ENCODE measurements at places on chromosomes 13 and 19.

- no peak for DNase-seq
Observed at GRCh38 chr19:5196832-5197231, 143.8 kb downstream of the PTPRS start.

DNA sequence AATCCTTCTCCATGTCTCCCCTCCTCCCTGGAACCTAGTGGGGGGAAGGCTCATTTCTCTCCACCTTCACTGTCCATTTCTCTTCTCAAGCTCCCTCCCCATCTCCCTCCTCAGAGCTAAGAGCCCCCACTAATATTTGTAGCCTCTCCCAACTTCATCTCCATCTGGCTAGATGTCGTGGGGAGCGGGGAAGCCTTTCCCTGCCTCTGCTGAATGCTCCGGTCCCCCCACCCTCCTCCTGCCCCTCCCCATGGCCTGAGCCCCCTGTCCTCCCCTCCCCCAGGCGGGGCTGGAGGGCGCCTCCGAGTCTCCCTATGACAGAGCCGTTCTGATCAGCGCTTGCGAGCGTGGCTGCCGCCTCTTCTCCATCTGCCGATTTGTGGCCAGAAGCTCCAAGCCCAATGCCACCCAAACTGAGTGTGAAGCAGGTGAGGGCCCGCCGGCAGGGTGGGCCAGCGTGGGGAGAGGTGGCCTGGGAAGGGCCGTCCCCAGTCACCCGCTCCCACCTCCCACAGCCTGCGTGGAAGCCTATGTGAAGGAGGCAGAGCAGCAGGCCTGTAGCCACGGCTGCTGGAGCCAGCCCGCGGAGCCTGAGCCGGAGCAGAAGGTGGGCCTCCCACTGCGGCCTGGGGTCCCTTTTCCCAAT lies 1.0 kb downstream of the TMEM59L start:
- no peak for DNase-seq

GRCh38 chr19:4877753-4878490 lies 10.5 kb upstream of the PLIN3 start:
- no peak for DNase-seq

DNA sequence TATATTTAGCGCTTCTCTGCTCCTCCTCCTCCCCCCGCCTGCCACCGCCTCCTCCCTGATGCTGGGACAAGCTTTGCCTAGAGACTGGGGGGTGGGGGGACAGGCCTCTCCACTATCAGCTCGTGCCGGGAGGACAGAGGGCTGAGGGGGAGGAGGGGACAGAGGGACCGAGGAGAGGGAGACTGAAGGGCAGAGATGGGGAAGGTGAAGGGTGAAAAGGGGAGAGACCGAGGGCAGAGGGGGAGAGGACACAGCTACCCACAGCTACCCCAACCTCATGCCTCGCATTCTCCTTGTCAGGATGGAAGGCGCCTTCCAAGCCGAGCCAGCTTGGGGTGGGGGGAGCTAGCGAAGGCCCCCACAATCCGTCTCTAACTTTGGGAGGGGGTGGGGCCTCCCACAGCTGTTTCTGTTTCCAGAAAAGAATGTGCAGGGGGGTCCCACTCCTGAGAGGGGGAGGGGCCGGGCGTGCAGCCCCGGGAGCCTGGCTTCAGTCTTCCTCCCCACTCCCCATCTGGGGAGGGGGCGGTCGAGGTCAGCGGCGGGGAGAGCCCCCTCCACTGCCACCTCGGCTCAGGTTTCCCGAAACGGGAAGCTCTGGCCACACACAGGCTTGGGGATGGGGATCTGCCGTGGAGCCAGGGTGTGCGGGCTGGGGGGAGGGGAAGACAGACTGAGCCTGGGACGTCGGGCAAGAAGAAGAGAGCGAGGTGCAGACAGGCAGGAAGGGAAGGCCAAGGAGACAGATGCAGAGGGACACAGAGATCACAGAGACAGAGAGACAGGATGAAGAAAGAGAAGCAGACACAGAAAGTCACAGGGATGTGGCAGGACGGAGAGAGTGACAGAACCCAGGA lies 1.6 kb downstream of the DACT3 start:
- DNase-seq: no peak

DNA sequence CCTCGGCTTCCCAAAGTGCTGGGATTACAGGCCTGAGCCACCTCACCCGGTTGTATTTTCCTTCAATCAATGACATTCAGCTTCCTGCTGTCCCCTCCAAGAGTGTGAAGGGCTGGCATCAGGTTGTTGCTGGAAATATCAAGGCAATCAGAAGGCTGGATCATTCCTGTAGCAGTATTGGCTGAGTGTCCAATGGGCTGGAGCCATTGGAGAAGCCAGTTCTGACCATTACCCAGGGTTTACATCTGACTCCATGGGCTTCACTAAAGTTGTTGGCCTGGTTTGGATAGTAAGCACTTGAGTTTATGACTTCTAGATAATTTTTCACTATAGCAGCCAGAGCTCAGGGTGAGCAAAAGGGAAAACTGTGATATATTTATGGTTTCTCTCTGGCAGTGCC lies 137.0 kb downstream of the DLEU7 start:
- no peak for DNase-seq

DNA sequence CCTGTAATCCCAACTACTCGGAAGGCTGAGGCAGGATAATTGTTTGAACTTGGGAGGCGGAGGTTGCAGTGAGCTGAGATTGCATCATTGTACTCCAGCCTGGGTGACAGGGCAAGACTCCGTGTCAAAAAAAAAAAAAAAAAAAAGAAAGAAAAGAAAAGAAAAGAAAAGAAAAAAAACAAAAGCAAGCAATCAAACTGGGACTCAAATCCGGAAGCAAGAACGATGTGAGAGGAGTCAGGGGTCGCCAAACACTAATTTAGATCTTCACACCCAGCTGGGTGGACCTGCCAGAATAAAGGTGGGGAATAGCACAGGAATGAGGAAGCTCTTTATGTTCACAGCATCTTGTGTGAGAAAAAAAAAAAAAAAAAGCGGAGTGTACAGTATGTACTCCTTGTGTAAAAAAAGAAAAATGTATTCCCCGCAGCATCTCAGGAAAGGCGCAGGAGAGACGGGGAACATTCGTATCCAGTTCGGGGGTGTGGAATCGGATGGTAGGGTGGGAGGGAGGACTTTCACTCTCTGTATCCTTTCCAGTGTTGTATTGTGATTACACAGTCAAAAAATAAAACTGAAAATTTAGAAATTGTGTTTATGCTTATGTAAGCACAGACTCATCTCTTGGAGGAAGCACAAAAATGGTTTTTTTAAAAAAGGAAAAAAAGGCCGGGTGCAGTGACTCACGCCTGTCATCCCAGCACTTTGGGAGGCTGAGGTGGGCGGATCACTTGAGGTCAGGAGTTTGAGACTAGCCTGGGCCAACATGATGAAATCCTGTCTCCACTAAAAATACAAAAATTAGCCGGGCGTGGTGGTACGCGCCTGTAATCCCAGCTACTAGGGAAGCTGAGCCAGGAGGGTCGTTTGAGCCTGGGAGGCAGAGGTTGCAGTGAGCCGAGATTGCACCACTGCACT lies 7.6 kb downstream of the DNAJB1 start:
- peak; percentile 94 for DNase-seq

GRCh38 chr13:66154976-66155375 lies 1075.2 kb downstream of the PCDH9 start:
- DNase-seq: no peak
